ENCODE measurements at places on chromosomes 16 and 17.

DNA sequence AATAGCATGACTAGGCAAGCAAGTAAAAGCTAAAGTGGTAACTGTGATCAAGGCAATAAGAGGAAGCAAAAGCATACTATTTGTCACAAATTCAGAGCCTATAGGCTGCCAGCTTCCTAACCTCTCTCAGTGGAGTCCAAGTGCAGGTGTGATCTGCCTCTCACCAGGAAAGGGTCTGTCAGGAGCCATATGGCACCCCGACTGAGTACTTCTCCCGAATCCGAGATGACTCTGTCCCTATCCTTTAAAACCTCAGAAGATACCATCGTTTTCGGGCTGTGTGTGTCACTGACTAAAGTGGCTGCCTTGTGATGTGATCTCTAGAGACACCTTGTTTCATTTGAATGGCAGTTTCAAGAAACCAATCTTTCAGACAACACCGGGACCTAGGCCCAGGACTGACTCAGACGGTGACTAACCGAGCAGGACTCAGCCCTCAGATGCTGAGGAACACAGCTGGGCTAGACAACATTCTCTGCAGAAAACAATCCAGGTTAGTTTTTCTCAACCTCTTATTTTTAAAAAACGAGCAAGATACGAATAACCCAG, 63.6 kb downstream of the SMG6 start:
- H3K4me3 ChIP-seq: no peak overlapping the region
- no peaks in the 10 kb centered on the region for H3K36me3 ChIP-seq
- H3K4me1 ChIP-seq: no peaks in the 10 kb centered on the region
- peak overlapping the region; percentile 58 for H3K27ac ChIP-seq

- no peaks in the 10 kb centered on the region for H3K36me3 ChIP-seq
- H3K27me3 ChIP-seq: no peaks in the 10 kb centered on the region
- H3K4me3 ChIP-seq: no peak overlapping the region
- no peaks in the 10 kb centered on the region for H3K4me1 ChIP-seq
- DNase-seq: no peak
- no peak overlapping the region for H3K27ac ChIP-seq
Measured at GRCh38 chr17:34709158-34709754, 129.9 kb downstream of the TMEM132E start.

DNA sequence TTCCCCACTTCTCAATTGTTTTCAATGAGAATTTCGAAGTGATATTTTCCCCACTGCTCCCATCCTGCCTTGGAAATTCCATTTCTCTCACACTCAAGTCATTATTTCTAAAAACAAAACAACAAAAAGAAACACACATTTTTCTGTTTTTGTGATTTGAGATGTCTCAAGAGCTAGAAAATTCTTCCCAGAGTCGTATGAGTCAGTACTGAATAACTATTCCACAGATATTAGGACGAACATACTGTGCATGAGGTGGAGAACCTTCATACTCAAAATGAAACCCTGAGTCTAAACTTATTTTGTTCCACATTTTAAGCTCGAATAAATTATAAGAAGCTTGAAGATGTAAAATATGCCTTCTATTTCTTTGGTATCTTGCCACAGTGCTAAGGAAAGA, 204.6 kb downstream of the SLC39A11 start:
- H3K4me1 ChIP-seq: no peaks in the 10 kb centered on the region
- H3K36me3 ChIP-seq: peaks cover 6% of the 10 kb centered on the region
- DNase-seq: no peak

GRCh38 chr16:72884573-72884972, 163.4 kb downstream of the ZFHX3 start:
- DNase-seq: peak; percentile 25
- peaks cover 46% of the 10 kb centered on the region for H3K36me3 ChIP-seq
- no peaks in the 10 kb centered on the region for H3K27me3 ChIP-seq
- peaks cover 11% of the 10 kb centered on the region for H3K4me1 ChIP-seq
- H3K27ac ChIP-seq: no peak overlapping the region

- DNase-seq: no peak
- peaks cover 5% of the 10 kb centered on the region for H3K27me3 ChIP-seq
- no peaks in the 10 kb centered on the region for H3K36me3 ChIP-seq
- H3K4me3 ChIP-seq: peak overlapping the region; percentile 30
- H3K4me1 ChIP-seq: peaks cover 34% of the 10 kb centered on the region
- no peak overlapping the region for H3K27ac ChIP-seq
Measured at GRCh38 chr17:48547808-48548522, 3.1 kb upstream of the HOXB2 start.

DNA sequence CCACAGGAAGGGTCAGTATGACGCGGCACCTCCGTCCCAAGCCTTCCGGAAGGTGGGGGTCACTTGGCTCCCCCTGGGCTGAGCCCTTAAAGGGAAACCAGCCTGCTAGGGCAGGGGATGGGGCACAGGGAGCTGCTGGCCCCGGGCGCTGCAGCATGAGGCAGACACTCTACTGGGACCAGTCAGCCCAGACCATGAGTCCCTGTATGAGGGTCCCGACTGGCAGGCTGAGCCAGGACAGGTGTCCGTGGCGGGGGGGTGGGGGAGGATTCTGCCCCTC, 43.4 kb upstream of the ZC3H18 start:
- no peak for DNase-seq
- no peak overlapping the region for H3K4me3 ChIP-seq
- no peak overlapping the region for H3K27ac ChIP-seq
- H3K36me3 ChIP-seq: no peaks in the 10 kb centered on the region

DNA sequence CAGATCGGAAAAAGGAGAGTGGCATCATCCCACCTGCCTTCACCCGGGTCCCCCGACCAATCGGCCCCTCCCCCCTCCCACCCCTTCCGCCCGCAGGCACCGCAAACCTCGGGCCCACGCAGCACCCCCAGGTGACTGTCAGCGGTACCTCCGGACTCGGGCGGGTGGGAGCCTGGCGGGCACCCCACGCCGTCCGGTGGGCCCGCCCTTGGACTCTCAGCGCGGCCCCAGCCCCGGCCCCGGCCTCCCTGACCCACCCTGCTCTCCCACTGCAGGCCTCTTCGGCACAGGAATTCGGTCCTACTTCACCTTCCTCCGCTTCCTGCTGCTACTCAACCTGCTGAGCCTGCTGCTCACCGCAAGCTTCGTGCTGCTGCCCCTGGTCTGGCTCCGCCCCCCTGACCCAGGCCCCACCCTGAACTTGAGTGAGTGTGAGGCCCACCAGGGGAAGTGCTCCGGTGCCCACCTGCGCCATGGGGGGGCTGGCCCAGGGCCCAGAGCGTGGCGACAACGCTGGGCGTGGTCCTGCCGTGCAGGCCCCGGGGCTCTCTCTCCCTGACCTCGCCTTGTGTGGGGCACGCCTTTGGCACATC, 1.6 kb downstream of the TMC8 start:
- no peak overlapping the region for H3K27ac ChIP-seq
- peak overlapping the region; percentile 28 for H3K4me3 ChIP-seq
- no peak for DNase-seq
- peaks cover 43% of the 10 kb centered on the region for H3K4me1 ChIP-seq

DNA sequence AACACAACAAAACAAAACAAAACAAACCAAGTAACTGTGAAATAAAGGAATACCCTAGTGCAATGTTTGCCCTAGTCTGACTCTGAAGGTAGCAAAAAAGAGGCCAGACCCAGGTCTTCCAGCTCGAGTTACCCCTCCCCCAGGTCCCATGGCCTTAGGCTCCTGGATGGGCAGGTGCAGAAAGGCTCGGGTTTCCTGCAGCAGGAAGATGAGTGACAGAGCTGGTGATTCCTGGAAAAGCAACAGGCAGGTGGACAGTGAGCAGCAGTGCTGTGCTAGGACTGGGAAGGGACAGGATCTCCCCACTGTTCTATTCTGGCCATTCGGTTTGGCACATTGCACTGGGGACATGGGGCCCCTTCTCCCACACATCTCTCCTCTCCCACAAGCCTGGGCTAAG, 42.9 kb upstream of the MRTFB start:
- H3K4me3 ChIP-seq: no peak overlapping the region
- no peaks in the 10 kb centered on the region for H3K36me3 ChIP-seq
- no peaks in the 10 kb centered on the region for H3K27me3 ChIP-seq
- no peak for DNase-seq
- H3K4me1 ChIP-seq: no peaks in the 10 kb centered on the region

DNA sequence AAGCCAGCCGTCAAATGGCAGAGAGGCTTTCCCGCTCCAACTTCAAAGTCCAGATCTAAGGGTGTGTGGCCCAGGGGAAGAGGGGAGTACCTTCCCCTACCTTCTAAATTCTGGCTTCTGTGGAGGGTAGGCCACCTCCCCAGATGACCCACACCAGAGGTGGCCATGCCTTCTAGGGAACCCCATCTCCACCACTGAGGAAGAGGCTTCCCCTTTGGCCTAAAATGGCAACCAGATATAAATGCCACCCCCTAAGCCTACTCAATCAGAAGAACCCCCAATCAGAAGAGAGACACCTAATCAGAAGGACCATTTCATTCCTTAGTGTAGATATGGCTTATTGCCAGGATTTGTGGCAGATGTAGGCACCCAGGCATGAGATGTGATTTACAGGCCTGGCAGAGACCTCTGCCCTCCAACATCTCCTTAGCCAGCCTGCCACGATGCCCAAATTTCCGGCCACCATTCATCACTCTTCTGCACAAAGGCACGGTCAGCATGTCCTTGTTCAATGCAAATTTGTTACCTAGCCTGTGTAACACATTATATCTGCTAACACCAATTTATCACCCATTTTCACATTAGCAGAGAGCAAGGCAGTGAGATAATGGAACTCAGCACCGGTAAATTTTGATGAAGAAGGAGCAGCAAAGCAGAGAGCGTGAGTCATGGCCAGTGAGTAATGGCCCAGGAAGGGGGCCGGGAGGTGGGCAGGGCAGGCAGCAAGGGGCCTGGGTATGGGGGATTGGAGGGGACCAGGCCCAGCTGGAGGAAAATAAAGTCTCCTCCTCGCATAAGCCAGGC, 1.2 kb upstream of the MGAT5B start:
- H3K27me3 ChIP-seq: peaks cover 81% of the 10 kb centered on the region
- no peak overlapping the region for H3K27ac ChIP-seq
- no peaks in the 10 kb centered on the region for H3K36me3 ChIP-seq
- H3K4me1 ChIP-seq: peaks cover 21% of the 10 kb centered on the region

DNA sequence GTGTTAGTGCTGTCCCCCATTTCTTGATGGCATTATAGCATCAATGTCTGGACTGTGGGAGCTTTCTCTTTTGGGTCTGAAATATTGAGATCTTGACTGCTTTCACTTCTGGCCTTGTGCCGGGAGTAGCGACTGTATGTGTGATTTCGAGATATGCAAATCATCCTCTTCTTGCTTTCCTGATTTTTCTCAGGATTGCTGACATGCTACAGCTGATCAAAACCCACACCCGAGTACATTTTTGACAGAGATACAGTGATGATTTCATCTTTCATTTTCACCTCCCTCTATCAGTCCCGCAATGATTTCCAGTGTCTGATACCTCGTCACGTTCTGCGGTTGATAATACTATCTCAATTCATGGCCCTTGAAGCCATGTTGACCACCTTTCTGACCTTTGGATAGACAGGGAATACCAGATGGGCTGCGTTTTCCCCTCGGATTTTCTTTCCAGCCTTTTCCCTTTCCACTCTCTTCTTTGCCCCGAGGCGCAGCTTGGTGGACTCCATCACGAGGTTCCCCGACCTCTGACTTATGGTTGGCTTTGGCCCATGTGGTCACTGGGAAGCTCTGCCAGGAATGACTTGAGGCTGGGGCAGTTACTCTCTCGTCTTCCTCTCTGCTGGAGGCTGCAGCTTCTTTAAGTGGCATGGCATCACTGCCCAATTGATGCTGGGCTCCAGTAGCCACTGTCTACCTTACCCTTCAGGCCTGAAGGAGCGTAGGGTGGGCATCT, 184.4 kb downstream of the SNX29 start:
- no peaks in the 10 kb centered on the region for H3K4me1 ChIP-seq
- no peak for DNase-seq
- H3K4me3 ChIP-seq: no peak overlapping the region

GRCh38 chr17:31295489-31295871, 1.6 kb downstream of the OMG start:
- no peak for DNase-seq
- H3K36me3 ChIP-seq: no peaks in the 10 kb centered on the region
- H3K27me3 ChIP-seq: no peaks in the 10 kb centered on the region
- no peak overlapping the region for H3K27ac ChIP-seq
- no peaks in the 10 kb centered on the region for H3K4me1 ChIP-seq
- H3K4me3 ChIP-seq: no peak overlapping the region

- H3K4me3 ChIP-seq: no peak overlapping the region
- H3K4me1 ChIP-seq: no peaks in the 10 kb centered on the region
- DNase-seq: no peak
Measured at GRCh38 chr17:48125829-48126531, 18.4 kb downstream of the SNX11 start.

DNA sequence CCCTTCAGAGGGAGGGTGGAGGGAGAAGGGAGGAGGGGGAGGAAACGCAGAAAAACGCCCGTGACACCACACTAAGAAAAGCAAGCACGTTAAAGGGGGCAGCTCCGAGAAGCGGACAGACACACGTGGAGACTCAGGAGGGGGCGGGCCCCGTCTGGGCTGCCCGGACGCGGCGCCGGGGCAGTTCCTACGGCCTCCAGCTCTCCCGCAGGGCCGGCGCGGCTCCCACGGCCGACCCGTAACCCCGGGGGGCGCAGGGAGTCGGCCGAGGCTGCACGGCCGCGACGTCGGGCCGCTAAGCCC, 362 bp downstream of the KLHDC4 start:
- H3K36me3 ChIP-seq: no peaks in the 10 kb centered on the region
- H3K27ac ChIP-seq: peak overlapping the region; percentile 79
- H3K4me3 ChIP-seq: peak overlapping the region; percentile 68
- DNase-seq: no peak
- peaks cover 11% of the 10 kb centered on the region for H3K4me1 ChIP-seq

DNA sequence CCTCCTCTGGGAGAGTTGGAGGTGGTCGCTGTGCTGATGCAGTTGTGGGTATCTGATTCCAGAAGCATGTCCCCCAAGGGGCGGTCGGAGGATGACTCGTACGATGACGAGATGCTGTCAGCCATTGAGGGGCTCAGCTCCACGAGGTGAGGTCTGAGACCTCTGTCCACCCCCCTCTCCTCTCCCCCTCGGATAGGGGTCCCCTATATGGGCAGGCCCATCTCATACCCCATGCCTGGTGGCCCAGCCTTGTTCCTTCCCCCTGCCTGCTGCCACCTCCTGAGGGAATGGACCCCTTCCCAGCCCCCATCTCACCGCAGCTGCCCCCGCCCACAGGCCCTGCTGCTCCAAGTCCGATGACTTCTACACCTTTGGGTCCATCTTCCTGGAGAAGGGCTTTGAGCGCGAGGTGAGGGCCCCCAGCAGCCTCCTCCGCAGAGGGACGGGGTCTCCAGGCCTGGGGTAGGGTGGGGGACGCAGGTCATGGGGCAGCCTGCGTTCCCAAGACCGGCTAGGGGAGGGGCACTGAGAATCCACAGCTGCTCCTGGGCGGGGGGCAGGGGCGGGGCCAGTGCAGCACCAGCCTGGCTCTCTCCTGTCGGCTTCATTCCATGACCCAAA, 39.2 kb downstream of the ADCY7 start:
- H3K27ac ChIP-seq: no peak overlapping the region
- H3K4me1 ChIP-seq: peaks cover 9% of the 10 kb centered on the region
- H3K36me3 ChIP-seq: no peaks in the 10 kb centered on the region

- H3K27me3 ChIP-seq: no peaks in the 10 kb centered on the region
- peaks cover 35% of the 10 kb centered on the region for H3K36me3 ChIP-seq
- no peaks in the 10 kb centered on the region for H3K4me1 ChIP-seq
- DNase-seq: no peak
- no peak overlapping the region for H3K4me3 ChIP-seq
- no peak overlapping the region for H3K27ac ChIP-seq
Measured at GRCh38 chr17:37261286-37261685, 114.5 kb upstream of the C17orf78 start.

GRCh38 chr17:43618276-43618675, 43.4 kb downstream of the MEOX1 start:
- H3K27me3 ChIP-seq: peaks cover 10% of the 10 kb centered on the region
- no peak overlapping the region for H3K27ac ChIP-seq

- H3K27me3 ChIP-seq: no peaks in the 10 kb centered on the region
- H3K4me1 ChIP-seq: no peaks in the 10 kb centered on the region
- DNase-seq: no peak
- H3K27ac ChIP-seq: no peak overlapping the region
- H3K4me3 ChIP-seq: no peak overlapping the region
Measured at GRCh38 chr17:45363498-45363897, 46.7 kb upstream of the MAP3K14 start.
